Suppressor macrophage (primary cell): ENCODE measurements at places on chromosomes 13 and 19.

DNA sequence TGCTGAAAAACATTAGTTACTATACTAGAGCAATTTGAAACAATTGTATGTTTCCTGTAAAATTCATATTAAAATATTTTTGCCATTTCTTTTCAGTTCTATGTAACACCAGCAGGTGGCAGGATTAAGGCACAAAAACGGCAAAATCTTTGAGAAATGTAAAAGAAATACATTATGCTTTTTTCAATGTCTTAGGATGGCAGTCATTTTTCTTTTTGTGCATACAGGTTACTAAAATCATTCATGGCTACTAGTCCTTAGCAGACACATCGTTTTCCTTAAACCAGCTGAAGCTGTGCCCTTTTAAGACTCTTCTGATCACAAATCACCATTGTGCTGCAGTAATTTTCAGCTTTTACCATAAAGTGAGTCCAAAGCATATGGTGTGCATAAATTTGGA, 800.7 kb upstream of the SLITRK5 start:
- peak; percentile 16 for DNase-seq

DNA sequence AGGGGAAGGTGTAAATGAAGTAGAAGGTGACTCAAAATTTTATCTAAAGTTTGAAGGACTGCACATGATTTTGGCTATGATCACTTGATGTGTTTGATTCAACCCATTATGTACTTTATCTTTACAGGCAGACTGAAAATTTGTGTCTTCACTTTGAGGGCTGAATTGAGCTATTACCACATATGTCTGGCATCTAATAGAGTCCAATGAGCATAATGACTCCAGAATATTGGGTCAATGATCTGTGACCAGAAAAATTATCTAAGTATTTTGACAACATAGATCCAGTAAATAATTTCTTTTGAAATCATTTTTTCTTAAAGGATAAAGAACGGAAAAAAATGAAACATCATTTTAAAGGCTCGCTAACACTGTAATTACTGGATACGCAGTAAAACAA, 2810.0 kb downstream of the PCDH9 start:
- DNase-seq: no peak

DNA sequence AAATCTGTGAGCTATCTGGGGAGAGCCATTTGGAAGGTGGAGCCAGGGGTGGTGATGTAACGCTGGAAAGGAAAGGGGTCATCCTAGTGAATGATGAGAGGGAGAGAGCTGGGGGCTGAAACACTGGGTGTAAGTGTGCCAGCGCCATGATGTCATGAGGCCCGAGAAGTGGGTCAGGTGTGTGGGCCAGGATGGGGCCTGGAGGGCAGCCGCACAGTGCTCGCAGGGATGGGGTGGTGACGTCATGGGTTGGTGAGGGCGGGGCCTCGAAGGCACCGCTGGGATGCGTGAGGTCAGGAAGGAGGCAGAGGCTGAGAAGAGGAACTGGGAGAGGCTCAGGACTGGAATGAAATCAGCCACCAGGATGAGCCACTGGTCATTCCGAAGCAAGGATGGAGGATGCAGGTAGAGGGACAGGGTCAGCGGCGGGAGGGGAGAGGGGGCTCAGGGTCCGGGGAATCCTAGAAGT, 4.4 kb downstream of the CCDC61 start:
- DNase-seq: peak; percentile 46

- no peak for DNase-seq
These were observed 20.3 kb upstream of the NPAS1 start for GRCh38 chr19:46999377-46999776.

GRCh38 chr13:100115693-100116254, 26.9 kb downstream of the PCCA start:
- no peak for DNase-seq

GRCh38 chr13:29767006-29767405, 83.4 kb downstream of the UBL3 start:
- no peak for DNase-seq

DNA sequence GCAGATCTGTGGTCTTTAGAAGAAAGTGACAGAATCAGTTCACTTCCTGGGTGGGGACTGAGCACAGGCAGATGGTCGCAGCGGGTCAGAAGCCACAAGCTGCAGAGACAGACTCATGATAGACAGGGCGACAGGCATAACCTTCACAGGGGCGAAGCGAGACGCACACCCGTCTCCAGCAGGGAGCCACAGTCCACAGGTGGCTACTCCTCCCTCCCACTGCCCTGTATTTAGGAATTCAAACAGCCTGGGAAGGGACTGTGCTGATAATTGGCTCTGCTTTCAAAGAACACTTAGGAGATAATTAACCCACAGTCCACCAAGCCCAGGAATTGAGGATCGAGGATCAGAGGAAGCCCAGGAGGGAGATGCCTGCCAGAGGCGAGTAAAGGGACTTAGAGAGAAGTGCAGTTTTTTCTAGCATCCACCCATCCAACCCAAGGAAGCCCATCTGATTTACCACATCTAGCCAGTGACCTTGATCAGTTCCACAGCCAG, 23.2 kb downstream of the RFX2 start:
- no peak for DNase-seq

GRCh38 chr13:32530841-32531253, 7.7 kb downstream of the N4BP2L2 start:
- peak; percentile 39 for DNase-seq

DNA sequence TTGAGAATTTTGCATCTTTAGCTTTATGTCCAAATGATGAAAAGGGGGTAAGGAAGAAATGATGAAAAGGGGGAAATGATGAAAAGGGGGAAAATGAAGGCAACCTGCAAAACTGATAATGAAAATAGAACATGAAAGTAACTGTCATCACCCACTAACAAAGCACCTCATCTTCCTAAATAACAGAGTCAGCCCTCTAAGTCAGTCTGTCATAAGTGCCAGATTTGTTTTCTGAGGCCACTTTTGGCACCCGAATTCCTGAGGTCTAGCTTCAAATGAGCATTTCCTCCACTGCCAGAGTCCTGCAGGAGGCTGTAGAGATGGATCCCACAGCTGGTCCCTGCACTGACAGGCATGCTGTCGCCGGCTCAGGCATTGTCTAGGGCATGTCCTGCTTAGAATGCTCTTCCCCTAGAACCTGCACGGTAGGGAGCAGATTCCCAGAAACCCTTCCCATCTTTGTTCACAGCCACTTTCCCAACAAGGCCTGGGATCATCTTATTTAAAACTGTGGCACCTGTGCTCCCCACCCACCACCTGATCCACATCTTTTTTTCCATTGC, 25.3 kb downstream of the RAP2A start:
- DNase-seq: no peak

- no peak for DNase-seq
These were observed 100.3 kb downstream of the ITGBL1 start for GRCh38 chr13:101552786-101553185.

DNA sequence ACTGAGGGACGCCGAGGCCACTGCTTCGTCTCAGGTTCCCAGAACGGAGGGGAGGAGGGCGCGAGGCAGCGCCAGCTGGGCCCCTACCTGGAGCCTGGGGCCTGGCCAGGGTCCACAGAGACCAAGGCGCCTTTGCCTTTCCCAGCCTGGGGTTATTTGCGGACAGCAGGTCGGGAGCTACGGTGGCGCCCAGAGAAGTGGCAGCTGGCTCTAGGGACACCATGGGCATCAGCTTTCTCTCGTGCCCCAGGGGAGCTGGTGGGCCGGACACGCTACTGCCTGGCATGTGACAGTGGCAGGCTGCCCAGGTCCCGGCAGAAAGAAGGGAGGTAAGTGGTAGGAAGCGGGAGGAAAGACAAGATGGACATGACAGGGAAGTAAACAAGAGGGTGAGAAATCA, 19.0 kb downstream of the AKT2 start:
- DNase-seq: no peak

DNA sequence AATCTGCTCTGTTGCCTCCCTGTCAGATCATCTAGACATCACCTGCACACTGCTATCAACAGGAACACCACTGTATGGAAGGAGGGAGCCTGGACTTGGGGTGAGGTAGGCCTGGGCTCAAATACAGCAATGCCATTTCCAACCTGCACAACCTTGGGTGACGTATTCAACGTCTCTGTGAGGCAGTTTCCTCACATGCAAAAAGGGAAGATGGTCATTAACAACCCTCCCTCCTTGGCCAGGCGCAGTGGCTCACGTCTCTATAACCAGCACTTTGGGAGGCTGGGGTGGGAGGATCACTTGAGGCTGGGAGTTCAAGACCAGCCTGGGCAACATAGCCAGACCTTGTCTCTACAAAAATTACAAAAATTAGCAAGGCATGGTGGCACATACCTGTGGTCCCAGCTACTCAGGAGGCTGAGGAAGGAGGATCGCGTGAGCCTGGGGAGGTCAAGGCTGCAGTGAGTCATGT, 13.1 kb downstream of the XRCC1 start:
- peak; percentile 66 for DNase-seq

DNA sequence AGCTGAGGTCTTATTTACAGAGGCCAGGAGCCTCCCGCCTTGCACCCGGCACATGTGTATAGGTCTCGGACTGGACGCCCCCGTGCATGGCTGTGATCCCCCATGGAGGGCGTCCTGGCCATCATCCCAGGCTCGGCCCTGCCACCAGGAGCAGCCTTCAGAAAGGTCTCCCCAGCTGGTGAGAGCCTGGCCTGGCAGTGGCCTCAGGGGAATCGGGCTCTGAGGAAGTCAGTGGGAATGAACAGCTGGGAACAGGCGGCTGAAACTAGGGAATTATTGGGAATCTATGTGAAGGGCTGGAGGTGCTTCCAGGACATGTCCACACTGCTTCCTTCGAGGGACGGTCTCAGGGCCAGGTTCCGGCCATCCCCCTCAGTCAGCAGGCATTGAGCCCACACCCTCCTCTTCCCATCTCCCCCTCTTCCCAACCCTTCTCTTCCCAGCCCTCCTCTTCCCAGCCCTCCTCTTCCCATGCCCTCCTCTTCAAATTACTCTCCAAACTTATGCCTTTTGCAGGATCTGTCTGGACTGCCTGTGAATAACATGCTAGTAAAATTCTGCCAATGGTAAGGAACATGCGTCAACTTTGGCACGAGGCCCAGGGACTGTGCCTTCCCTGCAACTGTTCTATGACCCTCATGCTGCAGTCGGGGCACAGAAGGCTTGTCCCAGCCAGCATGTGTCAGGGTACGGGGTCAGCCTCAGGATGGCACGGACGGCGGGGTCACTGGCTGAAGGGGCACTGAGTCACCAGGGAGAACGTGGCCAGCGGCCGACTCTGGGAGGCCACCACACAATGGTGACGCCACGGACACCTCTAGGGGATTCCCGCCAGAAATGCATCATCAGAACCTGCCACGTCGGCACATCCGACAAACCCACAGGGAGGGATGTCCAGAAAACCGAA, 24.2 kb upstream of the C13orf46 start:
- DNase-seq: no peak

DNA sequence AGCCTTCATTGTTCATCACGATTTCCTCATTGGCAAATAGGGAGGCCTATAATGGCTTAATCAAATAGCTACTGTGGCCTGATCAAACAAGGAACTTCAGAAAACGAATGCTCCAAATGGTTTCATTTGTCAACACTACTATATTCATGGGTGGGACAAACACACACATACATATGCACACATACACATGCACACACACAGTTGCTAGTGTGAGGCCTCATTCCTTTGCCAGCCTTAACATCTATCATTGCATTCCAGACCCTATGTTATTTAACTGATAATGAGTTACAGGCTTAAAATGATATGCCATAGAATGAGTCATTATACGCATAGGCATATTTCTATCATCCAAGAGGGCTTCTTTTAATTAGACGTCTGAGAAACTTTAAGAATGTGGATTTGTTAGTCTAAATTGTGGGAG, 140.2 kb downstream of the KLF5 start:
- DNase-seq: no peak

GRCh38 chr19:8423817-8424223, 10.7 kb downstream of the MARCHF2 start:
- DNase-seq: peak; percentile 97

DNA sequence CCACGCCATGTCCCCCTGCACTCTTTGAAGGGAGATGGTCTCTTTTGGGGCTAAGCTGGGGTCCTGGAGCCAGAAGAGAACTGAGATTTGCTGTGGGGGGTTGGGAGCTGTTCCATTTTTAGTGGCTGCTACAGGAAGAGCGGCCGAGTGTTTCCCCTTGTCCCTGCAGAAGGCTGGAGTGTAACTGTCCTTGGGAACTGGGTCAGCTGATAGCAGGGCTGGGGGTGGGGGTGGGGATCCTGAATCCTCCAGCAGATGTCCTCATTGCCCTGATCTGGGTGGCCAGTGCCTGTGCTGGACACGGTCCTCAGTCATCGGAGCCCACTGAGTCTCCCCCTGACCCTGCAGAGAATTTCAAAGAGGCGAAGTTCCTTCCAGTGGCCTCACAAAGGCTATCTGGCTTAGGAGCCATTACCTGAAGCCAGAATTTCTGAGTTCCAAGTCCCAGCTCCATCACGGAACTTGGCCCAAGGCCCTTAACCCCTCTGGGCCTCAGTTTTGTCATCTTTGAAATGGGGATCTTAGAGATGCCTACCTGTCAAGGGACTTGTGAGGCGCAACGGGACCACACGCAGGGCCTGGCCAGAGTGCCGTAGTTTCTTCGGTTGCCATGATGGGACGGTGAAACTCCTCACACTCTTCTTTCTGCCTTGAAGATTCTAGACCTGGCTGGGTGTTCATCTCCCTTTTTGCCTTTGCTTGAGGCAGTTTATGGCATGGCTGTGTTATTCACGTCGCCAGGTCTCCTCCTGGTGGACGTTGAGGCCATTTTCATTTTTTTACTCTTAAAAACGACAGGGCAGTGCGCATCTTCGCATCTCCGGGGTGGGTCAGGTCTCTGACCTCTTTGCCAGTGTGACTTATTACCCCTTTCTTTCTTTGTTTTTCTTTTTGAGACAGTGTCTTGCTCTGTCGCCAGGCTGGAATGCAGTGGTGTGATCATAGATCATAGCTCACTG, 51.9 kb downstream of the DNM2 start:
- peak; percentile 83 for DNase-seq

DNA sequence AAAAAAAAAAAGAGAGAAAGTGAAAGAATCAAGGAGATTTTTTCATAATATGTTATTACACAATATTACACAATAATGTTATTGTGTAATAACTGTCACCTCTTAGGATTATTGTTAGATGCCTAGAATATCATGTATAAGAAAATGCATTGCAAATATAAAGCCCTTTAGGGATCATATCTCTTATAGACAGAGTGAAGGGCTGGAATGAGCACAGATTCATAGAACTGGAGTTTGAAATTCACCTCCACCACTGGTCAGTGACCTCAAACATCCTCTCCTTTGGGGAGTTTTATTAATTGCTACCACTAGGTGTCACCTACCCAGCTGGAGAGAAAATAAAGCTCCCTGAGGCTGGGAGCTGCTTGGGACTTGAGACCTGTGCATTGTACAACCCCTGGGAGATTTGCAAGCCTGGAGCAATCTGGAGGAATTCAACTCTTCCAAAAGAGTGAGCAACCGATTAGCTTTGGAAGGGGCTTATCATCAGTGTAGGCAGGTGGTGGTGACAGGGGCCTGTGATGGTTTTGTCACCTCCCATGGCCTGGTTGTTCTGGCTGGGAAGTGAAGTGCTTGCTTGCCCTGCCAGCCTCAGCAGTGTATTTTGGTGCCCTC, 30.3 kb upstream of the FRY start:
- peak; percentile 51 for DNase-seq

GRCh38 chr19:41999071-41999877, 5.2 kb upstream of the ATP1A3 start:
- no peak for DNase-seq

GRCh38 chr13:113668491-113668971, 1.5 kb downstream of the GRK1 start:
- no peak for DNase-seq

- DNase-seq: no peak
These were observed 754 bp downstream of the RNF6 start for GRCh38 chr13:26221399-26221720.

GRCh38 chr13:51262501-51263211, 40.5 kb downstream of the FAM124A start:
- DNase-seq: no peak
